ENCODE measurements at places on chromosomes 2 and 18.

DNA sequence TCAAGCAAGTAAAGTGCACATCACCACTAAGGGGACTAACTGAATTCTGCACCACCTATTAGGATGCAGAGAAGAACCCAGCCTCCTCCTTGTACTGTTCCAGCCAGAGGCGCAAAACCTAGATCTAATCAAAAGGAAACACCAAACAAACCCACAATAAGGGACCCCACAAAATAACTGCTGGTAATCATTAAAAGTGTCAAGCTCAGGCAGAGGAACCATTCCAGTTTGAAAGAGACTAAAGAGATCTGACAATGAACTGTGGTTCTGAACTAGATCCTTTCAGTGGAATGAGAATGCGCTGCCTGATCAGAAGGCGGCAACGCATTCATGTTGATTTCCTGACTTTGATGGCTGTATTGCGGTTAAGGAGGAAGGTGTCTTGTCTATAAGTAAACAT, 16.8 kb downstream of the HDLBP start:
- no peak for DNase-seq

DNA sequence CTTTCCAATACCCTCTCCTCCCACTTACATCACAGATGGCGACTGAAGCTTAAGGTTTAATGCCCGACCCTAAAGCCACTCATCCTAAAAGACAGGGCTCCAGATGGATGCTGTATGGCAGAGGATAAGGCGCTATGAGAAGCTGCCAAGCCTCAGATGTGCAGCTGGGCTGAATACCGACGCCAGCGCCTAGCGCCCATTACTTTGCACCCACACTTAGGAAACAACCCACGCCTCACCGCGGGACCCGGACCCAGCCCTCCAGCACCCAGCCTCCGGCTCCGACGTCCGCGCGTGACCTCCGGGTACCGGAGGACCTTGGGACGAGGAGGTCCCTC, 335 bp downstream of the TRAK2 start:
- DNase-seq = peak; percentile 47

GRCh38 chr2:237638176-237638575, 10.8 kb downstream of the LRRFIP1 start:
- DNase-seq = no peak

DNA sequence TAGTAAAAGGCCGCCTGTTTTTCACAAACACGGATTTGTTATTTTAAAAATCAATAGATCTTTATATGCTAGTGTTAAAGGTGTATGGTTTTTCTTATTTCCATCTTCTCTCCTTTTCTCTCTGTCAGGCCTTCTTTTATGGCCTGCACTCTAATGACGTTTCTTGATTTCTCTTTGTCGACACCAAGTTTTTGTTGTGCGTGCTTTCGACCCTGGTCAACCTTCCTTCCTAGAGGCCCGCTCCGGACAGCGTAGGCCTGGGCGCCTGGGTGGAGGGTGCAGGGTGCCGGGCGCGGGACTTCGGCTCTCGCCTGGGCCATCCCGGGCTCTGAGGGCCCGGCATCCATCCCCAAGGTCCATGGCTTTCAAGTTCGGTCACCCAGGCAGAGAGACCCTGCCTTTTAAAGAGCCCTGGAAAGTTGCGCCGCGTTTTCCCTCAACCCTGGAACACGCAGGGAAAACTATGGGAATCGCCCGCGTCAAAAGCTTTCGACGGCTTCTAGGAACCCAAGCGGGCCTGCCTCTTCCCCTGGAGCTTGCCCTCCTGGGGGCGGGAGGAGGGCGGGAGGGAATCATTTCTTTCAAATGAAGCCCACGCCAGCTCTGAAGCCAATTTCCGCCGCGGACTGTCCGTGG, 4.1 kb upstream of the SATB2 start:
- DNase-seq = no peak

- DNase-seq = no peak
These were observed 1267.8 kb downstream of the SUCLG1 start for GRCh38 chr2:83191316-83191715.

DNA sequence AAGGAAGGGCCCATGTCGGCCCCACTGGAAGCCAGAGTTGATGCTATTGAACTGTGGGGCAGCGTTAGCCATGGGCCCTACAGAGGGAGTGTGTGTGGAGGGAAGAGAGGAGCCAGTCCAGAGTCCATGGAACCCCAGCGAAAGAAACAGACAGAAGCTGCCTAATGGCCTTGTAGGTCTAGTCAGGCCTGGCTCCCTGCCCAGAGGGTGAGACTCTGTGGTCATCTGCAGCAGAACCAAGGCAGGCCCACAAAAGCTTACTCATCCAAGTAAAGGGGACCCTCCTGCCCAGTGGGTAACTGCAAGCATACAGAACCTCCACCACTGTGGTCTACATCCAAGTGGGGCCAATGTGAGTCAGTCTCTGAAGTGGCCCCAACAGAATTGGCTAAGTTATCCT, 439.8 kb downstream of the TGIF1 start:
- no peak for DNase-seq

DNA sequence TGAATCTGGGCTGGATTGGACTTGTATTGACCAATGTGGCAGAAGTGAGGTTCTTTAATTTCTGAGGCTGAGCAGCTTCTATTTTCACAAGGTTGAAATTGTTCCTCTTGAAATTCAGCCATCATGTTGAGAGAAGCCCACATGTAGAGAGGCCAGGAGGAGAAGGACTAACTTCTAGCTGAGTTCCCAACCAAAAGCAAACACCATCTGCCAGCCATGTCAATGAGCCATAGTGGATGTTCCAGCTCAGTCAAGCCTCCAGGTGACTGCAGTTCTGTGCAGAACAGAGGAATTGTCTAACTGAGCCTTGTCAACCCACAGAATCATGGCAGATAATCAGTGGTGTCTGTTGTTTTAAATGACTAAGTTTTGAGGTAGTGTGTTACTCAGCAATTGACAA, 110.6 kb upstream of the ACVR1 start:
- no peak for DNase-seq

DNA sequence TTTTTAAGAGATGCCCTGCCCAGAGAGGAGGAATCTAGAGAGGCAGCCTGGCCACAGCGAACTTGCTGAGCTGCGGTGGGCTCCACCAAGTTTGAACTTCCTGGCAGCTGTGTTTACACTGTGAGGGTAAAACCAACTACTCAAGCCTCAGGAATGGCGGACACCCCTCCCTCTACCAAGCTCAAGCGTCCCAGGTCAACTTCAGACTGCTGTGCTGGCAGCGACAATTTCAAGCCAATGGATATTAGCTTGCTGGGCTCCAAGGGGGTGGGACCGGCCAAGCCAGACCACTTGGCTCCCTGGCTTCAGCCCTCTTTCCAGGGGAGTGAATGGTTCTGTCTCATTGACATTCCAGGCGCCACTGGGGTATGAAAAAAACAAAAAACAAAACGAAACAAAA, 289.4 kb downstream of the KCNS3 start:
- no peak for DNase-seq

- no peak for DNase-seq
These were observed 59.5 kb downstream of the LPIN1 start for GRCh38 chr2:11805920-11806319.

DNA sequence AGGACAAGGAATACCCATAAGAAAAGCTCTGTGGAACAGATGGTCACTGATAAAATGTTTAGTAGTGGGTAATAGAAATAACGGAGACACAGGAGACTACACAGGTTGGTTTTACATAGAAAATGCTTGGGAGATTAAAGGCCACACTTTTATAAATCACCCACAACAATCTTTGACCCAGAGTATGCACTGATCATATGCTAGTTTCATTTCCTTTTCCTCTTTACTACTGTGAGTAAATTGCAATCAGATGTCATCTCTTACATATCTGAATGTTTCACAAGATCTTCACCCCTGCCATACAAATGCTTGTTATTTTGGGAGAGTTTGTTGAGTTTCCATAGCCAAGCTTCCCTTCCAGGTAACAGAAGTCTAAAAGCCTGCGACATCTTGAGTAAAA, 978.4 kb upstream of the KLHL29 start:
- no peak for DNase-seq

DNA sequence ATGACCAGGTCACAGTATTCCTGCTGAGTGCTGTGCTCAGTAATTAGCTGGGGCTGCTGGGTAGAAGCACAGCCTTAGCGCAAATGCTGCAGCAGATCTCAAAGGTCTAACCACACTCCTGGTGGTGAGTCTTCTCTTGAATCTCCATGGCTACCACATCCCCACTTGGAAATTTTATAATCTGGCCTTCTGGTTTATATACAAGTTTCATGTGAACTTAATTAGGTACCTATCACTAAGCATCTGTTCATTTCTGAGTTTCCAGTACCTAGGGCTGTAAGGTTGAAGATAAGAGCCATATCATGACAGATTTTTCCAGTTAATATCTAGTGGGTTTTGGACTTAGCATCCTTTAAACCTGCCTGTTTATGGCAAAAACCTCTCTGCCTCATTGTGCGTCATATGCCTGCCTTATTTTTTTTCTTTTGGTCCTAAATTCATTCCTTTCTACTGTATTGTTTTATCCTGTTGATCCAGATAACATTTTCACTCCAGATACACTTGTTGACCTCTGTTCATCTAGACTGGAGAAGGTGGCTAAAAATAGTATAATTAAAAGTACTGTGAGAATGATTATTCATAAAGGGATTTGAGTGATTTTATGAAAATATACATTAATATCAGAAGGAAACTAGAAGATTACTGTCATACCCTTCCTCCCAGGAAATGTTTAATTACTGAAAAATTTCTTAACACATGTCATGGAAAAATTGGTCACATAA, 168.4 kb upstream of the THUMPD2 start:
- DNase-seq = no peak

DNA sequence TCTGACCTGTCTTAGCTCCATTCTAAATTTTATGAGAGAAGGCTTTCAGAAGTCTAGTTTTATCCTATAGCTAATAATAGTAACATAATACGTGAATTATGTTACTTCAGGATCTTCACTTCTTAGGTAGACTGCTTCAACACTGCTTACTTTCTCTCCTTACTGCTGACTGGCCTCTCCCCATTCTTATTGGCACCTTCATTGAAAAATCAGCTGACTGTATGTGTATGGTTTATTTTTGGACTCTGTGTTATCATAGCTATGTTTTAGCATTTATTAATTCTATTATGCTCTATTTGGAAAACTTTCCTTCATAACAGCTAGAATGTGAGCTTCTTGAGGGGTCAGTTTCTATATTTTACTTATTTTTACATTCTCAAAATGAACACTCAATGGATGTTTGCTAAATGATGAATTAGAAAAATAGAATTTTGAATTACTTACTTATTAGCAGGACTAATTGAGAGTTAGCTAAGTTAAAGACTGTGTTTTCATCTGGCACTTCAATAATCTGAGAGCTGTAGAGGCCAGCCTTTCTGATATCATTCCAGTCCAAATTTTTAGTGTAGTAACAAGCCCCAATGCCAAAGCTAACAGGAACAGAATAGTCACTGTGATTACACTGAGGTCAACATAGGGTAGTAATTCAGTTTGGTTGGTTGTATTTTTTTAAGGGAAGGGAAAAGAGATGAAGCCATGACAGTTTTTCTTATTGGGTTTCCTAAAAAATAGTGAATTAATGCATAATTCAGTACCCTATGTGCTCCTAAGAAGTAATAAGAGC, 92.3 kb downstream of the TTC27 start:
- DNase-seq = no peak

DNA sequence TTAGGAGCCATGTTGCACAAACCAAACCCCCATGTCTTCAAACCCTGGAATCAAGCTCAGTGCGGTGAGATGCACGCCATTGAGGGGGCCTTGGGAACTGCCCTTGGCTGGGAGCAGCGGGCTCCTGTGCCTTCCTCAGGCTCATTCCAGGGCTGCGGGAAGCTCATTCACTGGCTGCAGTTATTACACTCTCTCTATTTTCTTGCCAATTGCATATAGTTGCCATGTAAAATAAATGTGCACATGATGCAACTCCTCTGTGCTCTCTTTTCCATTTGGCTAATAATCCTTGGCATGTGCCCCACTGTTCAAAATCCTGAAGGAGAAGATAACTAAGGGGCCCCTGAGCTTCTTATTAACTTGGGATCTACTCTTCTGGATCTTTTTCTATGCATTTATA, 74.7 kb downstream of the KCTD1 start:
- DNase-seq = no peak

- DNase-seq = no peak
These were observed 1.7 kb upstream of the BCL2 start for GRCh38 chr18:63321291-63321690.

GRCh38 chr2:31558401-31559295, 22.1 kb downstream of the SRD5A2 start:
- no peak for DNase-seq

GRCh38 chr2:43341959-43342757, 115.8 kb upstream of the ZFP36L2 start:
- no peak for DNase-seq

- no peak for DNase-seq
These were observed 5.1 kb downstream of the NEDD4L start for GRCh38 chr18:58049000-58049688.

DNA sequence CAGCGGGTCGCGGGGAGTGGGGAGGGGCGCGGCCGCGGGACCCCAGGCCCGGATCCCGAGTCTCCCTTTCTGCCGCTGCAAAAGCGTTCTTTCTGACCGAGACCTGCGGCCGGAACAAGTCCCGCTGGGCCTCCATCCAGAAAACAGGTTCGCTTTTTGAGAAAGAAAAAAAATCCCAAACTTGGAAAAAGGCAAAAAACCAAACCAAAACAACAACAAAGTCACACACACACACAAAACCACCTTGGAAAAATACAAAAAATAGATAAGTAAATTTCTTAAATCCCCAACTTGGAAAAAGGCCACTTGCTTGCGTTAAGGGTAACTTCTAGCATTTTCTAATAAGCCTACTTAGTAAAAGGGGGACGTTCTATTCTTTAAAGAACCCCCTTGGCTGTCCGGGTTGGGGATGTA, 250 bp upstream of the CHST10 start:
- DNase-seq = no peak

DNA sequence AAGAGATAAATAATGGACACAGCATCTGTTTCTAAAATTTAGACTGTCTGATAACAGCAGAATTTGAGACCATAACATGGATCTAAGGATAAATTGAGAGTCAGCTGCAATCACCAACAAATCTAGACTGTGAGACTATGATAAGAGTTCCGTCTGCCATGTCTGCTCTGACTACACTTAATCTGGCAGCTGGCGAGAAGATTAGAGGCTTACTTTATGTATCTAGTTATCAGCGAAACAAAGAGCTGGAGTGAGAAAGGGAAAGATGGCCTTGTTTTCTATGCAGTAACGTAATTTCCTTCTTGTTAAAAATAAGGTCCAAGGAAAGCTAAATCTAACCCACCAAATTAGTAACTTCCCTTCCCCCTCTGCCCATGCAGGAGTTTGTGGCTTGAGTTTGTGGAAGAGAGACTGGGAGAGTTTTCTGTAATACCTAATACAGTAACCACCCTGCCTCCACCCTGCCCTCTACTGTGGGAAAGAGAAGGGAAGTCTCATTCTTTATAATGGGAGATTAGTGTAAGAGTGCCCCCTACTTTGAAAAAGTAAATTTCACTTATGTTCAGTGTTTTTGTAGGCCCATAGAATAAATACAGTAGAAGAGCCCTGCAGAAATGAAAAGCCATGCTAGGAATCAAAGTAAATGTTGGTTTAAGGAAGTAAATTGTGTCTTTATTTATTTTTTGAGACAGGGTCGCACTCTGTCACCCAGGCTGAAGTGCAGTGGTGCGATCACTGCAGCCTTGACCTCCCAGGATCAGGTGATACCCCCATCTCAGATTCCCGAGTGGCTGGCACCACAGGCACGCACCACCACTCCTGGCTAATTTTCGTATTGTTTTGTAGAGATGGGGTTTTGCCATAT, 27.5 kb downstream of the EML4 start:
- DNase-seq = peak; percentile 23
